Hippocampal formation (tissue), 2 donors: ENCODE measurements at places on chromosomes 2 and 18.
A peak's percentile ranks its signal among the peaks of the same experiment; 100 is the strongest.

DNA sequence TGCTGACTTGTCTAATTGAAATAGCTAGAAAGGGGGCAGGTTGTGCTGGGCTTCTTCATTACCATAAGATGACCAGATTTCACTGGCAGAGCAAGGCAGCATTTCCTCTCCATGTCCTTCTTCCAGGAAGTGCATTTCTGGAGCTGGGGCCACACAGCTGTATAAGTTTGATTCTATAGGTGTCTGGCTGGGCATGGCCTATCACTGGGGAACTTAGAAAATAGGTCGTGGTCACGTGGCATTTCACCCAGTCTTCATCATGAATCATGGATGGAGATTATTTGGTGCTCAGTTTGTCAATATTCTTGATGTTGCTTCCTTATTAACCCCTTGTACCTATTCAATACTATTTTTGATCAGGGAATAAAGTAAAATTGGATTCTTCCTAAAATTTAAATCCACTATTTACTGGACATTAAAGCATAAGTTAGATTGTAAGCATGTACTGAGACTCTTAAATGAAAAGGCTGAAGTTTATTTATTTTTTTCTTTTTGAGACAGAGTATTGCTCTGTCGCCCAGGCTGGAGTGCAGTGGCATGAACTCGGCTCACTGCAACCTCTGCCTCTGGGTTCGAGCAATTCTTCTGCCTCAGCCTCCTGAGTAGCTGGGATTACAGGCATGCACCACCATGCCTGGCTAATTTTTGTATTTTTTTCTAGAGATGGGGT is 49.5 kb upstream of the TMEM87B start:
- DNase-seq = no peak

DNA sequence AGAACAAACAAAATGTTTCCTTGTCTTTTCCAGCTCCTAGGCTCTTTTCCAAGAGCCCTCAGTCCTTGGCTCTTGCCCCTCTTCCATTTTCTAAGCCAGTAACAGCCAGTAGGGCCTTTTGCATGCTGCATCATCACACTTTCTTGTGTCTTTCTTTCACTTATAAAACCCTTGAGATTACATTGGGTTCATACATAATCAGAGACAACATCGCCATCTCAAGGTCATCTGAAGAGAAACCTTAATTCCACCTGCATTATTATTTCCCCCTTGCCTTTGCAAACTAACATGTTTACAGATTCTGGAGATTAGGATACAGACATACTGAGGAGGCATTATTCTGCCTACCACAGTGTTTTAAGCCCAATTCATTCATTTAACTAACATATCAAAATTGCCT is 697.3 kb downstream of the TRIB2 start:
- DNase-seq = no peak

GRCh38 chr2:111095434-111095833 is 25.3 kb upstream of the BCL2L11 start:
- no peak for DNase-seq

- DNase-seq = peak; percentile 11
Measured at GRCh38 chr2:60882971-60883753, 1.8 kb downstream of the REL start.

DNA sequence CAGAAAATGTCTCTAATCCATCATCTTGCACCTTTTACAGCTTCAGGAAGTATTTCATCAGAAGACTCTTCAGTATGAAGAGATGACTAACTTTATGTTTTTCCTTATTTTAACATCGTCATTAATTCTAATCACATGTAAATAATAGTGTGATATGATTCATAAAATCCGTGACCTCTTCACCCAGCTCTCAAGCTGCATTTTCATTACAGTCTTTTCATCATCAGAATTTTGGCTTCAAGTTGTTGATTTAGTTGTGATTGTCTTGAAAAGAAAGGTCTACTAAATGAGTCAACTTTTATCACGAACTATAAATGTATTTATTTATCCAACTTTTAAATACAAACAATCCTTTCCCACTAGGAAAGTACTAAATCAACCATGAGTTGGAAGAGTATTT is 410.3 kb downstream of the LRP1B start:
- no peak for DNase-seq
